ENCODE measurements at places on chromosomes 11 and 22. TPM values are rescaled to one million over a fixed set of nuclear protein-coding genes. Genes with fewer than 3 reads are reported as not detected.
A peak's percentile ranks its signal among the peaks of the same experiment; 100 is the strongest.

- no peak overlapping the region for H3K4me3 ChIP-seq
- DNase-seq = no peak
- no peaks in the 10 kb centered on the region for H3K36me3 ChIP-seq
- no peak overlapping the region for H3K27ac ChIP-seq
- no peaks in the 10 kb centered on the region for H3K27me3 ChIP-seq
Measured at GRCh38 chr11:122795307-122795706, 43.0 kb upstream of the CRTAM start.

Gene F2
- total RNA-seq = 2.6 TPM

Gene SIK2
- total RNA-seq = 8.2 TPM

GRCh38 chr11:25755918-25756584 lies 575.9 kb upstream of the ANO3 start:
- H3K27ac ChIP-seq = no peak overlapping the region
- H3K27me3 ChIP-seq = no peaks in the 10 kb centered on the region
- DNase-seq = no peak
- H3K4me1 ChIP-seq = no peaks in the 10 kb centered on the region

GRCh38 chr11:85256433-85256832 lies 370.7 kb downstream of the DLG2 start:
- H3K4me3 ChIP-seq = no peak overlapping the region
- no peak overlapping the region for H3K27ac ChIP-seq
- no peak for DNase-seq
- H3K27me3 ChIP-seq = no peaks in the 10 kb centered on the region

DNA sequence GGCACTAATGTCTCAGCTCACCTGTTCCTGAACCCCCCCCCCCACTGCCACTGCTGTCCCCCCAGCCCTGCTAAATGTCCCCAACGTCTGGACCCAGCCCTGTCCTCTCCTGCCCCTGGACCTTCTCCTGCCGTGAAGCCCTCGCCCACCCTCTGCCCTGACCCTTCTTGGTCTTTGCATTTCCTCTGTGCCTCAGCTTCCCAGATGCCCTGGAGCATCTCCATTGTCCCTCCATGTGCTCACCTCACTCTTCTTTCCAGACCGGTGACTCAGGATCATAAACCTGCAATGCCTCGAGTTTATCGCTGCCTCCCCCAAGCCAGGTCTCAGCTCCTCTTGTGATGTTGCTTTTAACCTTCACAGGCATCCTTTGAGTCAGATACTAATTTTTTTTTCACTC lies 416.4 kb downstream of the BRD1 start:
- H3K36me3 ChIP-seq = no peaks in the 10 kb centered on the region
- no peaks in the 10 kb centered on the region for H3K27me3 ChIP-seq
- no peak overlapping the region for H3K27ac ChIP-seq
- H3K4me1 ChIP-seq = no peaks in the 10 kb centered on the region
- H3K4me3 ChIP-seq = no peak overlapping the region

- H3K27me3 ChIP-seq = no peaks in the 10 kb centered on the region
- DNase-seq = no peak
- H3K4me1 ChIP-seq = no peaks in the 10 kb centered on the region
- H3K27ac ChIP-seq = no peak overlapping the region
Measured at GRCh38 chr11:73914284-73914683, 36.5 kb upstream of the DNAJB13 start.

DNA sequence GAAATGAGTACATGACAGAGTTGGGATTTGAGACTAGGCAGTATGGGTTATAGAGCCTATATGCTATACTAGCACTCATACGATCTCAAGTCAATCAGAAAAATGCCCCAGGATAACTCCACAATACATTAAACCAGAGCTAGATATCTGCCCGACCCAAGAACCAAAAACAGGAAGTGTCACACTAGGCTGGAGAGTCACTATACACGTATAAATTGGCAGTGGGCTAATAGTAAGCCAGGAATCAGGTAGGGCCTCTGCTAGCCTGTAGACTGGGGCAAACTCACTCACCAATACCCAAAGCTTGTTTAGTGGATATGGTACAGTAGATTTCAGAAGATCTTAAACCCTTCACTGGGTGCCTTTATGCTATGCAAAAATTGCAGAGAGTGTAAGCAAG lies 16.2 kb upstream of the EIF4G2 start:
- H3K36me3 ChIP-seq = no peaks in the 10 kb centered on the region
- DNase-seq = no peak
- H3K27ac ChIP-seq = no peak overlapping the region

Gene TYMP
- total RNA-seq = 150 TPM

GRCh38 chr11:45333001-45333971 lies 47.1 kb upstream of the SYT13 start:
- H3K27ac ChIP-seq = peak overlapping the region; percentile 50
- DNase-seq = no peak
- H3K4me1 ChIP-seq = peaks cover 5% of the 10 kb centered on the region
- no peaks in the 10 kb centered on the region for H3K27me3 ChIP-seq
- H3K4me3 ChIP-seq = peak overlapping the region; percentile 53
- no peaks in the 10 kb centered on the region for H3K36me3 ChIP-seq

Gene MAP6
- 15.8 TPM for total RNA-seq

GRCh38 chr11:91802475-91802874 lies 422.1 kb upstream of the FAT3 start:
- no peaks in the 10 kb centered on the region for H3K4me1 ChIP-seq
- no peak for DNase-seq
- no peak overlapping the region for H3K4me3 ChIP-seq
- H3K27ac ChIP-seq = no peak overlapping the region
- H3K36me3 ChIP-seq = no peaks in the 10 kb centered on the region

GRCh38 chr11:17076517-17077239 lies 789 bp downstream of the RPS13 start:
- H3K4me3 ChIP-seq = peak overlapping the region; percentile 87
- H3K27ac ChIP-seq = peak overlapping the region; percentile 93
- peaks cover 29% of the 10 kb centered on the region for H3K36me3 ChIP-seq
- peaks cover 23% of the 10 kb centered on the region for H3K4me1 ChIP-seq

- no peak overlapping the region for H3K4me3 ChIP-seq
- H3K27ac ChIP-seq = no peak overlapping the region
- peaks cover 22% of the 10 kb centered on the region for H3K4me1 ChIP-seq
Measured at GRCh38 chr11:19954899-19955298, 205.4 kb downstream of the DBX1 start.

DNA sequence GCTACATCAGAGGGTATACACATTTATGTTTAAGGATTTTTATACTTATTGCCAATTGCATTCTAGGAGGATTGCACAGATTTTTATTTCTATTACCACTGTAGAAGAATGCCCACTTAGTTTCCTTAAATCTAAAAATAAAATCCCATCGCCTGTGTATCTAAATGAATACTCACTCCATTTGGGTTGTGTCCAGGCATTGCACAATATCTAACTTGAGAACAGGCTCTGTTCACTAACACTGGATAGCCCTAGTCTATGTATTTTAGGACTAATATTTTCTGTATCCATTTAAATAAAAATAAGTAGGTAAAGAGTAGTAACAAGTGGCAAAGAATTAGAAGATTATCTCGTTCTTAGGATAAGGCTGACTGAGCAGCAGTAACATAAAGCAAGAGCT lies 4.1 kb downstream of the C11orf52 start:
- peak overlapping the region; percentile 48 for H3K4me3 ChIP-seq
- peak overlapping the region; percentile 89 for H3K27ac ChIP-seq
- no peak for DNase-seq

Measured in ascending aorta (tissue), 2 donors.